A549 treated with Hydrocortisone at 1 μM for 4 hours (cell line): ENCODE measurements at places on chromosomes 12 and 14. TPM values are rescaled to one million over a fixed set of nuclear protein-coding genes. Genes with fewer than 3 reads are reported as not detected.

PTGER2 gene
- 2.5 to 4.4 TPM (median 4.2 TPM) in 5 replicates for total RNA-seq

TAC3 gene
- 0.15 to 0.18 TPM in 2 of 5 replicates, not detected in the others for total RNA-seq

BEGAIN gene
- 5.4 to 7.0 TPM (median 5.8 TPM) in 5 replicates for total RNA-seq

CREBL2 gene
- 16.6 to 23.5 TPM (median 17.3 TPM) in 5 replicates for total RNA-seq

AKT1 gene
- total RNA-seq: 90.9 to 107 TPM (median 100 TPM) in 5 replicates

HCFC2 gene
- 4.6 to 5.8 TPM (median 5.1 TPM) in 5 replicates for total RNA-seq

SLC5A8 gene
- total RNA-seq: not detected in 5 replicates

PTPN6 gene
- total RNA-seq: 9.5 to 13.3 TPM (median 11.7 TPM) in 5 replicates

ZNF891 gene
- 0.16 to 0.46 TPM (median 0.37 TPM) in 5 replicates for total RNA-seq

GTF2A1 gene
- 11.2 to 15.6 TPM (median 14.1 TPM) in 5 replicates for total RNA-seq

ERGIC2 gene
- 65.8 to 79.0 TPM (median 67.7 TPM) in 5 replicates for total RNA-seq

KCNA5 gene
- total RNA-seq: not detected in 5 replicates

C12orf54 gene
- not detected in 5 replicates for total RNA-seq

IFI27 gene
- 0.40 to 1.6 TPM (median 1.3 TPM) in 5 replicates for total RNA-seq

TAS2R7 gene
- total RNA-seq: not detected in 5 replicates

UBE3B gene
- total RNA-seq: 12.8 to 16.7 TPM (median 14.0 TPM) in 5 replicates

CAPS2 gene
- total RNA-seq: 0.94 to 1.6 TPM (median 0.99 TPM) in 5 replicates

GZMB gene
- total RNA-seq: not detected in 5 replicates

NFKBIA gene
- 190 to 227 TPM (median 213 TPM) in 5 replicates for total RNA-seq

GLIPR1 gene
- total RNA-seq: 25.3 to 30.7 TPM (median 30.3 TPM) in 5 replicates

SERPINA10 gene
- 0.05 TPM in 1 of 5 replicates, not detected in the others for total RNA-seq

TSPAN9 gene
- total RNA-seq: 49.5 to 68.9 TPM (median 57.9 TPM) in 5 replicates

PPFIBP1 gene
- 15.9 to 29.1 TPM (median 21.0 TPM) in 5 replicates for total RNA-seq

TMEM63C gene
- total RNA-seq: 4.8 to 6.0 TPM (median 5.4 TPM) in 5 replicates

AJUBA gene
- total RNA-seq: 31.9 to 40.6 TPM (median 34.4 TPM) in 5 replicates

CRIP1 gene
- total RNA-seq: 1,531 to 1,939 TPM (median 1,820 TPM) in 5 replicates

SHMT2 gene
- total RNA-seq: 112 to 153 TPM (median 121 TPM) in 5 replicates
